Activated CD4-positive, alpha-beta T cell treated with anti-CD3 and anti-CD28 coated beads, Interleukin-2, Interleukin-6, amounts not matched to agents 100 ng/mL and 50 ng/mL, durations not matched to agents 16 hours and 8 hours (primary cell): ENCODE measurements at places on chromosomes 7 and 10.

- DNase-seq, result no peak
Observed at GRCh38 chr10:67783606-67784294, 54.2 kb downstream of the DNAJC12 start.

DNA sequence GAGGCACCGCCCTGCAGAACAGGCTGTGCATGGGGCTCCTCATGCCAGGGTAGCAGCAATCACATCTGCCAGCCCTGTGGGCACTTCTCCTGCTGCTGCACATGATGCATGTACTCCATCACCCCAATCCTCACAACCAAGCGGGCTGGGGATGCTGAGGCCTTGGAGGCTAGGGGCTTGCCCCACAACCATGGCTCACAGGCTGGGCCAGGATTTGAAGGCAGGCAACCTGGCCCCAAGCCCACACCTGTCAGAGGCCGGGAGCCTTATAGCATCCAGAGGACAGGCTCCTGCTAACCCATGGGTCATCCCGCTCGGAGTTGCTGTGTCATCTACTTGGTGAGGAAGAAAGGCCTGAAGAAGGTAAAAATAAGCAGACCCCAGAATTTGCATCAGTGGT is 2.2 kb downstream of the POLM start:
- DNase-seq, result no peak

GRCh38 chr10:113891476-113891875 is 37.0 kb downstream of the NHLRC2 start:
- DNase-seq, result no peak

- no peak for DNase-seq
Observed at GRCh38 chr7:27191833-27192545, 7.0 kb upstream of the HOXA11 start.

DNA sequence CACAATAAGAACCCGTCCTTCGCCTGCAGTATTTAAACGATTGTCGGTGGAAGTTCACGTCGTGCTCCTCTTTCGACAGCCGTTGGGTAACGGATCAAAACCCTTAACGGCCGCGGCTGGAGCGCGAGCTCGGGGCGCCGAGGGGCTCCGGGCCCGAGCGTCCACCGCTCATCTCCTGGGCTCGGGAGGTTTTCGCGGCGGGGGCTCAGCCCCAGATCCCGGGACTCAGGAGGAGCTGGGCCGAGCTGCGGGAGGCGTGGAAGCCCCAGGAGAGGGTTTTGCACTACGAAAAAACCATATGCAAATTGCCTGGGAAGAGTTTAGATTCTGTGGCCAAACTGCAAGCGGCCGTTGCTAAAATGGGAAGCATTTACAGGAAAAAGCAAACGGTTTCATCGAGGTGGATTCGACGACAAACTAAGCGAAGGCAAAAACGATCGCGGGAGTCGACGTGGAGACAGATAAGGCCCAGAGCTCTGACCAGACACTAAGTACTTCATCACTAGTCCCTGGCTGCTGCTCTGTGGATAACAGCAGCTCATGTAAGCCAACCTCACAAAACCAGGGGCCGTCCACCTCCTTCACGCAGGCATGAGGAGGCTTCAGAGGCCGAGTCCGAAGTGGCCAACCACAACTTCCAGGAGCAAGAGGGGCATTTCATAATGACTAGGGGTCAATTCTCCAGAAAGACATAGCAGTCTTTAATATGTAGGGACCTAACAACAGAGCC is 129.7 kb downstream of the MARCHF5 start:
- no peak for DNase-seq

DNA sequence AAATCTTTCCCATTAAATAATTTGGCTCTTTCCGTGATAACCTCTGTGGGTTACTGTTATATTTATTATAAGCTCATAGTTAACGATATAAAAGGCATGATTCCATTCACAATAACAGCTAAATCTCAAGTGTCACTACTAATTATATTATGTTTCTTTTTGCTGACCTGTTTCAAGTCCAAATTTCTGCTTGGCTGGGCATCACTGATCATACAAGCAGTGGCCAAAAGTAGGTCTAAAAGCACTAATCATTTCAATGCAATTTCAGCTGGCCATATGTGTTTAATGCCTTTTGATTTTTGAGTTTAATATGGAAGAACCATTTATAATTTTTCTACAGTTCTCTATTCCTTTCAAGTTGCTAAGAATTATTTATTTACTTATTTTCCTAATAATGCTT is 110.7 kb downstream of the SEMA3A start:
- no peak for DNase-seq

DNA sequence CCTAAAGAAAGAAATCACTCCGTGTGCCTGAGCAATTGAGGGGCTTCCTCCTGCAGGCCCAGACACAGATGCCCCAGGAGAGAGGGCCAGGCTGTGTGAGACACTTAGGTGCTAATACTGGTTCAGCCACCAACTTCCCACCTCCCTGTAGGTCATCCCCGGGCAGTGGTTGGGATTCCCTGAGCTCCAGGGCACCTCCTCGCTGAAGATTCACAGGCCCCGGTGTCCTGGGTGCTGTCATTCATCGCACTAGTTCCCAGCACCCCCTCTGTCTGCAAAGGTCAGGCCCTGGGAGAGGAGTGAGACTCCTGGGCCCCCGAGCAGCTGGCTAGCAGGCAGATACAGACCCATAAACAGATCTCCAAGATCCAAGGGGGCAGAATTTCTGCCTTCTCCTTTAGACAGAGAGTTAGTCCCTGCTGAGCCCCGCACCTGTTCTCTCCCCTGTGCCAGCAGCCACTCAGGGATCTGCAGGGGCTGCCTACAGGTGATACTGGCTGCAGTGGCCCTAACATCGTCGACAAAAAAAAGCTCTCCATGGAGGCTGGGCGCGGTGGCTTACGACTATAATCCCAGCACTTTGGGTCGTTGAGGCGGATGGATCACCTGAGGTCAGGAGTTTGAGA is 38.2 kb upstream of the GTF2I start:
- no peak for DNase-seq

DNA sequence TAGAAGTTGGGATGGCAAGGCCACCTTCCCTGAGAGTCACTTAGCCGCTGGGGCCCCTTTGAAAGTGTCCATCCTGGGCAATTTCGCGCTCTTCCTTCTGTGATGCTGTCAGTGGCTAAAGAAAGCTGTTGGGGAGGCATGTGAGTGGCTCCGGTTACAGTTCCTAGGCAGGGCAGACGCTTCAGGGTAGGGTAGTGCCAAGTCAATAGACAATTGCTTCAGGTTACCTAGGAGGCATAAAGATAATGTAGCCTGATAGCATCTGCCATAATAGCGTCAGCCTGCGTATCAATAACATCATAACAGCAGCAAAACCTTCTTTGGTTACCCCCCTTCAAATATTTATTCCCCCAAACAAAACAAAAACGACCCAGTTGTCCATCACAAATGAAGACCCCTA is at the start of gene FAM107B:
FAM107B (minus strand) TSS at position 101 of the 400 bp plus-strand sequence. CDS start 234 bp downstream, outside the sequence.
- no peak for DNase-seq

GRCh38 chr7:18575622-18576572 is 80.3 kb downstream of the HDAC9 start:
- no peak for DNase-seq

DNA sequence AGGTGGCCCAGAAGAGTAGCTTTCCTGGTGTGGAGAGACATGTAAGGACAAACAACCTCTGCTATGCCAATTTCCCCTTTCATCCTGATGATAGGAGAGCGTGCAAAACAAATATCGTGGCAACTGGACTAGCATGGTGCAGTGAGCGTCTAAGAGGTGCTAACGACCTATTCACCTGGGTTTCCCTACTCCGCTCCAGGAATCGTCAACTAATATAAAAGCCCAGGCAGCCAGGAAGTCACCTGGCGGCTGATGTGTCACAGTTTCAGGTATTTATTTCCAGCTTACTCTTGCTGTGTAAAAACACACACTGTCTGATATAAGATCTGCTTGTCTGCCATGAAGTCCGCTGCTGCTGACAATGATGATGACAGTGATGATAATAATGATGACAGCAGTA is 56.5 kb upstream of the EFCAB10 start:
- DNase-seq, result no peak

- peak; percentile 84 for DNase-seq
Observed at GRCh38 chr7:128425850-128426249, 16.1 kb upstream of the IMPDH1 start.

DNA sequence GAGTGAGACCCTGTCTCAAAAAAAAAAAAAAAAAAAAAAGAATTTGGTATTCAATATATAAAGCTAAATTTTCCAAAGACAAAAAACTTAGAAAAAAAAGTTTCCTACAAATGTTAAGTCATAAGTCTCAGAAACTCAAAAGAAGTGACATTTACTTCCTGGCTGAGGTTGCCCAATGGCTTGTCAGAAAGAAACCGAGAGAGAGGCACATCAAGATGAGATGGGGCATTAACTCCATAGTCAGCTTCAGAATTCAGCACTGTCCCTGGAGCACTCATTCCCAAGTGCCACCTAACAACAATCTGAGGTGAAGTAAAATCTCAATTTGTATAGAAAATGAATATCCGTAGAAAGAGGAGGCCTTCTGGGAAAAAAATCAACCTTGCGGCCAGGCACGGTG is 6.8 kb upstream of the SPOCK2 start:
- DNase-seq, result peak; percentile 62

- DNase-seq, result no peak
Observed at GRCh38 chr10:74347522-74347921, 196.5 kb downstream of the ADK start.

GRCh38 chr7:148211740-148212151 is 378.8 kb upstream of the C7orf33 start:
- DNase-seq, result no peak

DNA sequence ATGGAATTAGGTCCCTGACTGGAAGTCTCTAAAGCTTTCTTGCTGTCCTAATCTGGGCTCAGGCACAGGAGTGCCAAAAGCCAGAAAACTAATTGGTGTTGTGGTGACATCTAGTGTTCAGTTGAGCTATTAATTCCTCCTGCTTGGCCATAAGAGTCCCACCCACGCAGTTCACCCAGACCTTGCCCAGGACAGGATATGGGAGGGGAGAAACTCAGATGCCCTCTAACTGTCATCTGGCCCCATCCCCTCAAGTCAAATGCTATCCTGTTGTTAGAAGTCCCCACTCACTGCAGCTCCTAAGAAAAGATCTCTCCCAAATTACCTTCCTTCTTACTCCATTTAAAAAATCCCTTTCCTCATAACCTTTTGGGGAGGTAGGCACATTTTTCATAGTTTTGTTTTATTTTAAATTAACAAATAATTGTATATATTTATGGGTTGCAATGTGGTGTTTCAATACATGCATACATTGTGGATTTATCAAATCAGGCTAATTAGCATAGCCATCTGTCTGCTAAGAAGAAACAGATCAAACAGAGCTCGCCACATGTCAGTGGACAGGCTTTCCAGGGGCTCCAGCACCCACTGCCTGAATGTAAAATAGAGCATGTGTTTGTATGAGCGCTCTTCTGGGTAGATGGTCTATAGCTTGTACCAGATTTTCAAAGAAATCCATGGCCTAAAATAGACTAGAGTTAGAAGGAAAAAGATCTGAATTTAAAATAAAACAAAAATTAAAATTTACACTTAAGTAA is 84.0 kb downstream of the GSAP start:
- DNase-seq, result peak; percentile 86

- no peak for DNase-seq
Observed at GRCh38 chr7:44377681-44378421, 52.5 kb upstream of the CAMK2B start.

DNA sequence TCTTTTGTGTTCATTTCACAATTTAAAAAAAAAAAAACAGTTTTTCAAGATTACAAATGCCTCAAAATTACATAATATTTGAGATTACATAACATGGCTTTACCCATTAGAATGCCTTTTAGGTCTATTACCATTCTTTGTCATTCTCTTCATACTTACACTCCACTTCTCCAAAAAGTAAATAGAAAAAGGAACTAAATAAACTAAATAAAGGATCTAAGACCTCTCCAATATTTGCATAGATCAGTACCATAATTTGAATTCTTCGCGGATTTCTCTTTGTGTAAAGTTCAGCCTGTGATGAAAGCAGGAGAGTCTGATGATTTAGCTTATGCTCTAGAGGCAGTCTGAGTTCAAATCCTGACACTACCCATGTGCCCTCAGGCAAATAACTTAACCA is 56.4 kb upstream of the C1GALT1 start:
- DNase-seq, result no peak

GRCh38 chr7:46286356-46286755 is 365.3 kb upstream of the IGFBP3 start:
- DNase-seq, result no peak

DNA sequence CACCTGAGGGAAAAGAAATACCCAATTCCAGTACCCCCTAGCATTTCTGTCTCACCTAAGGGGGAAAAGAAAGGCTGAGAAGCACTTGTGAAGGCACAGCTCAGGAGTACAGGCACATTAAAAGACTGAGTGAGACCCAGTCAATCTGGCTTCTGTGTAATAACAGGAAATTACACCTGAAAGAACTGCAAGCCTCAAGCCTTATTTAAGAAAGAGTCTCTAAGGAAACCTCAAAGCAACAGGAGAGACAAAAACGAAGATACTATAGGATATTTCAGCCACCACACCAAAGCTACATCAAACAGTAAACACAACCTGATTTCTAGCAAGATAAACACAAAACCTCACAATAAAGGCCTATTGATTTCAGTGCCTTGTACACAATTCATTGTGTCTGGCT is 69.6 kb upstream of the CDK1 start:
- no peak for DNase-seq

- no peak for DNase-seq
Observed at GRCh38 chr10:103750836-103751235, 104.5 kb downstream of the SH3PXD2A start.

- DNase-seq, result no peak
Observed at GRCh38 chr7:151565541-151565940, 45.8 kb upstream of the RHEB start.

DNA sequence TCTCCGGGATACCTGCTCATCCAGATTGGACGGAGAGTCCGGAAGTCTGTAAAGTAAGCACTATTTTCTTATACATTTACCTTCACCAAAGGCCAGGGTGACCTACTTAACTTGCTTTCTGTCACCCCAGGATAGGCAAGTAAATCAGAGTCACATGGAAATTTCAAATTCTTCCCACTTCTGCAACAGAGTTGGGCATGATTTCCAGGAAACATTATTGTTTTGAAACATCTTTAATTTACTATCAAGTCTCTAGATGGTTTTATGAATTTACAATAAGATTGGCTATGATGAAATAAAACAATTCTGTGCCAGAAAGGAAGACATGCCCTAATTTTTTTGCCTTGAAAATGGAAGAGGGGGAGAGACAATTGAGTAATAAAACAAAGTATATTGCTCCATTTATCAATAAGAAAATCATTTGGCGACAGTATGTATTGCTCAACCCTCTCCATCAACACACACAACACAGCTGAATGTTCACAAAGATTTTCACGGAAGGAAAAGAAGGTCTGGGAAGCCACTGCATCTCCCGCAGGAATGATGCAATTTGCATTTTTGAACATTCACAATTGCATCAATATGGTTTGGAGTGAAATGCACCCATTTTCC is 702.8 kb downstream of the PARD3 start:
- no peak for DNase-seq

GRCh38 chr7:158672975-158673374 is 31.6 kb downstream of the NCAPG2 start:
- DNase-seq, result no peak

GRCh38 chr7:118079369-118079768 is 104.6 kb upstream of the LSM8 start:
- no peak for DNase-seq

DNA sequence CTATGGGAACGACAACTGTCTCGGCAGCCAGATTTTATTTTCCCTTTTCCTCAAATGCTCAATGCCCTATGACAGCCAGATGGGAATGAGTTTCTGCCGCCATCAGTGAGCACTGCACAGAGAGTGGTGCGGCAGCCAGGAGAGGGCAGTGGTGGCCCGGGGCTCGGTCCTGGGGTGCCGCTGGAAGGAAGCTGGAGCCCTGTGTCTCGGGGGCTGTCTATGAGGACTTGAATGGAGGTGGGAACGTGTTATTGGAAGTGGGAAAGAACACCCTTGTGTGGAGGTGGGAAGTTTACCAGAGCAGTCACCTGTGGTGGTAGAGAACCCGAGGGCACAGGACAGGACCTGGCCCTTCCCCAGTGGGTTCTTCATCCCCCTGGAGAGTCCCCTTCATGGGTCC is 35.8 kb downstream of the JAKMIP3 start:
- no peak for DNase-seq
